HEK293T (cell line): ENCODE measurements at places on chromosomes 4 and X.

DNA sequence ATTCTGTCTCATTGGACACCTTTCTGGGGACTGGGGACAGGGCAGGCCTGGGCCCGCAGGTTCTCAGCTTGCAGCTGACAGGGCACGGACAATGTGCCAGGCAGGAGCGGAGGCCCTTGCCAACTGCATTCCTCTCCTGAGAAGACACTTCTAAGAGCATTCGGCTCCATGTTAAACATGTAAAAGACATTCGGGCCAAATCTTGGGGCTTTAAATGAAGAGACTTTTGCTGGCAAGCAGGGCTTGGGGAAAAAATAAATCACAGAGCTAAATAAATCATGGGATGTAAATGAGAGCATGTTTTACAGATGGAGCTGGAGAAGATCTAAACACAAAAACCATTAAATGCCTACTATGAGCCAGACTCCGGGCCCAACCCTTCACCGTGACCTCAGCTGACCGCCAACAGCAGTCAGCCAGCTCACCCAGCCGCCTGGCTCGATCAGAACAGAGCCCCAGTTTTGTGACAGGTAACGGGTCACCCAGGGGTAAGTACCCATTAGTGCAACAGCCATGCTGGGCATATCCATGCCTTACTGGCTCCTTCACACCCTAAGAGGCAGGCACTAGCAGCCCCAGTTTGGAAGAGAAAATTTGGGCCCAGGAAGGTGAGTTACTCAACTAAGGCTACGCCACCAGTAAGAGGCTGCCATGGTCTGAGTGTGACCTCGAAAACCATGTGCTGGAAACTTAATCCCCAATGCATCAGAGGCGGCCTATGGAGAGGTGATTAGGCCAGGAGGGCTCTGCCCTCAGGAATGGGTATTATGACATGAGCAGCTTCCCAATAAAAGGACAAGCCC, 14.7 kb downstream of the WDR1 start:
- no peak for DNase-seq

- DNase-seq: no peak
Observed at GRCh38 chr4:137532869-137533236, 559 bp upstream of the PCDH18 start.

DNA sequence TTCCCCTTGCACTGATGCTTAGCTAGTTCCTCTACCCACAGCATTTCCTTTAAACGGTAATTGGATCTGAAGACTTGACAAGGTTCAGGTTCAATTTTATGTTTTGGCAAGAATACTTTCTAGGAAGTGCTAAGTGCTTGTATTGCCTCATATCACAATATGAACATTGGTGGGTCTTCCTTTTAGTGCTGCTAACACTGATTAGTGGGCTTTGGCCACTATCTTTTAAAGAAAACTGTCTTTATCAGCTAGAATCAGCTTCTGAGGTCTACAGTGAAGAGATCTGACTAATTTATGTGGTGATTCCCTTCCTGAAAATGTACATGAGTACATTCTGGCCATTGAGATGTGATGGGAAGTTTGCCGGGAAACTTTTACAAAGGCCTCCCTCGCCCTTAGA, 316.7 kb upstream of the KLF3 start:
- no peak for DNase-seq

GRCh38 chrX:49177338-49177833, 5.7 kb downstream of the PLP2 start:
- no peak for DNase-seq

DNA sequence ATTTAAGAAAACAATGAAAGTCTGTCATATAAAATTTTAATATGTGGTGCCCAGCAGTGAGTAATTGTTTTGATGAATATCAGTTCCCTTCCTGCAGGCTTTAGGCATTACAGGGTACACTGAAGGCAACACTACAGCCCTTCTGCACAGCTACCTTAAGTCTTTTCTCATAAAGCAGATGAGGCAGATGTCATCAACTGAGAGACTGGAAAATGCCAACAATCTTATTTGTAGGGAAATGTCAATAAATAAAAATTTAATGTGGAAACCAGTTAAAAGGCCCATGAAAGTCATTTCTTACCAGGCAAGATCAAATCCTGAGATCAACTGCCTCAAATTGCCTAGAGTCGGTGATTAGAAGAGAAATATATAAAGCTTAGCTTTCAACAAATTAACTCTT, 193.4 kb upstream of the NWD2 start:
- no peak for DNase-seq

DNA sequence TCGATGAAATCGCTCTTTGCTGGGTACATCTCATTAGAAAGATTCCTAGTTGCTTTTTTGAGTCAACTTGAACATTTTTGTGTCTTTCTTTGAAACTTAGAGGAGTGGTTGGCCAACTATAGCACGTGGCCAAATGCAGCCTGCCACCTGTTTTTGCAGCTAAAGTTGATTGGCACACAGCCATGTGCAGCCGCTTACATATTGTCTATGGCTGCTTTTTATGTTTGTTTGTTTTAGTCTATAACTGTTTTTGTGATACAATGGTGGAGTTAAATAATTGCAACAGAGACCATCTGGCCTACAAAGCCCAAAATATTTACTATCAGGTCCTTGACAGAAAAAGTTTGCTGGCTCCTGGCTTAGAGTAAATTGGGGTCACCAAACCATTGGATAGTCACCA, 86.3 kb downstream of the CLCN4 start:
- no peak for DNase-seq

GRCh38 chr4:14769993-14770392, 232.3 kb upstream of the CPEB2 start:
- no peak for DNase-seq

GRCh38 chr4:1065732-1066131, 47.6 kb downstream of the RNF212 start:
- DNase-seq: no peak

DNA sequence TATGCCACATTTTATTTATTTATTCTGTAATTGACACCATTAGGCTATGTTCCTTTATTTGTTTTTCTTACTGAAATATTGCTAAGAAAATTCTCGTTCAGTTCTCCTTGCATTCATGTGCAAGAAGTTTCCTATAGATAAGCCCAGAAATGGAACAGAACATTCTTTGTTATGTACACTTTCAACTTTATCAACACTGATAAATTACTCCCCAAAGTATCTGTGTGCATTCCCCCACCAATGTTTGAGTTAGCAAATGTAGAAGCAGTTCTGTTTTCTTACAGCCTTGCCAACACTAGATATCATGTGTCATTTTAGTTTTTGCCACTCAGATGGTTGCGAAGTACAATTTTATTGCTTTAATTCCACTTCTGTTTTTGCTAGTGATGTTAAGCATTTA, 166.4 kb upstream of the NPY2R start:
- no peak for DNase-seq

DNA sequence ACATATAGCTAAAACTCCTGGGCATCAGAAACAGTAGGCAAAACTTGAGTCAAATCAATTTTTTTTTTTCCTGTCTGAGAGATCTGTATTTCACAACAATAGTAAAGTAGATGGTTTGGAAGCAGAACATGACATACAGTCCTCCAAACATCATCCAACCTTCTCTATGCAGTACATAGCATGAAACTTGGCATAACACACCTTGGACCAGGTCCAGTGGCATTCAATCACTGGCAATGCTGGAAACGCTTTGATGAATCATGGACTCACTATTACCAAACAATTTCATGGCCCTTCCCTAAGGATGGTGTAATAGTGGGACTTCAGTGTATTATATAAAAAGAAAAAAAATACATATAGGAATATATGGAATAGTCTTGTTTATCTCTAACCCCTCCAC, 154.6 kb downstream of the FMR1NB start:
- DNase-seq: no peak

GRCh38 chr4:186775902-186776301, 52.2 kb upstream of the FAT1 start:
- no peak for DNase-seq

DNA sequence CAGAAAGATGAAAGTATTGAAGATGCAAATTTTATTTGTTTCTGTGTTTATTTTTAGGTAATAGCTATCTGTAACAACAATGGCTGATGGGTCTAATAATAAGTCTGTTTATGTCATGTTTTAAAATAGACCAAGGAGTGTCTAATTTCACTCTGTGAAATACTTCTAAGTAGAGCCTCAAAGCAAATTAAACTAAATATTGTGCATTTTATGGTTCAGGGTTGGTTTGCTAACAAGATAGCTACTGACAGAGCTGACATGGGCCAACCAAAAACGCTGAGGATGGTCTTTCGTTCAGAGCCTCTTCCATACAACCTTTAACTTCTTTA, 437.6 kb upstream of the CTSO start:
- no peak for DNase-seq

- DNase-seq: no peak
Observed at GRCh38 chrX:134377537-134377936, 82.4 kb upstream of the HPRT1 start.

DNA sequence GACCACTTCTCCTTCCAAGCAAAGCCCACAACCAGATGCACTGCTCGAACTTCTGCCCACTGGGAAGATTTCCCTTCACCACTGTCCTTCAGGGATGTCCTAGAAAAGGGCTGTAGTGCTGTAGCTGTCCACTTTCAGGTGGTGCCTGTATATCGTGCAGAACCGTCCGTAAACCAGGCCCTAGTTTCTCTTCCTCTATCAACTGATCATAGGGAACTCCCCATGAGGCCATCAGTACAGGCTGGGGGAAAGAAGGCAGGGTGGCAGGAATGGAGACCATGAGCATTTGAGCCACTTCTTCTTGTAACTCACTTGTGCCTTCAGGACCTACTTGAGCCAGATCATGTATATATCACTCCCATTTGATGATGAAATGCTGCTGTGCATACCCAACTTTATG, 57.3 kb upstream of the FAM9B start:
- DNase-seq: no peak

GRCh38 chr4:147110473-147111367, 165.1 kb upstream of the TTC29 start:
- DNase-seq: no peak

GRCh38 chr4:84964995-84965552, 1.4 kb downstream of the WDFY3 start:
- no peak for DNase-seq

DNA sequence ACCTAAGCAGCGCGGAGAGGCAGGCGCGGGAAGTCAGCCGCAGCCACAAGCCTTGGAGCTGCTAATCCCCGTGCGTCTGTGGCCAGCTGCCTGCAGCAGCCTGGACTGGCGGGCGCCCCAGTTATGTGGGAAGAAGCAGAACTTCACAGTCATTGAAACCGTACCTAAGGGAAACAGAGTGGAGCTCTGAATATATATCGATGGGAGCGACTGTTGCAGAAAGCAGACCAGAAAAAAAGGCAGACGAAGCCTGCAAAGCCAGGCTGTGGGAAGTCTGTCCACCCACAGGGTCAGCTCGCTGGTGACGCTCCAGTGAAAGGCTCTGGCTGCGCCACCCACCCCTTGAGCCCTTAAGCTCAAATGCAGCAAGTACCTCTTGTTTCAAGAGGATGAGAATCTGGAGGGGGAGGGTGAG, 24.7 kb downstream of the KCNE5 start:
- no peak for DNase-seq

GRCh38 chr4:185847352-185848097, 35.5 kb upstream of the SORBS2 start:
- DNase-seq: peak; percentile 8

DNA sequence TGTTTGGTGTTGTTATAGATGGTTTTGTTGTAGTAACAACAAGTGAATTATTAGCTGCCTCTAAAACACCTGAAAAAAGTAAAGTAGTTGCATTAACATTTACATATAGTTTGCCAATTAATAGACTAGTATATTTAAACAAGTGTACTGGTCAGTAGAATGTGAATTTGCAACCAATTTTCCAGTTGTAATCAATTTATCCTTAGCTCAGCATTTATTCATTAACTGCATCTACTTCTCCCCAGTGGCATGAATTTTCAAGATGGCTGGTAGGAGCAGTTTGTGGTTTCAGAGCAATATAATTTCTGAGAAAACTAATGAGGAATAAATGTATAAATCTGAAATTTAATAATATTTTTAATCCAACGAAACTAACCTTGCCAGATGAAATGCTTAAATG, 37.9 kb downstream of the EMCN start:
- no peak for DNase-seq

- DNase-seq: no peak
Observed at GRCh38 chr4:89788206-89789072, 48.5 kb downstream of the SNCA start.

DNA sequence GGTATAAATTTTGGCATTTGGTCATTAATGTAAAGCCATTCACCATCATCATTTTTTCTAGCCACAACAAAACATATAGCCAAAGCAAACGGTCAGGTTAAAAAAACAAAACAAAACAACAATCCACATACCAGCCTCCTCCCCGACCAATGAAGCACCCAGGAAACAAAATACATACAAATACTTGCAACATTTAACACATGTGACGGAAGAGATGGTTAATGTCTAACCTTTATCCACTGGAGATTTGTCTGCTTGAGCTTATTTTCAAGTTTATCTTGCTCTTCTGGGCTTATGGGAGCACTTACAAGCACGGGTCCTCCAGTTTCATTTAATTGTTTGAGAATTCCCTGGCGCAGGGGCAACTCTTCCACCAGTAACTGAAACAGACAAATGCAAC, 857.5 kb upstream of the FTHL17 start:
- DNase-seq: no peak

GRCh38 chrX:108138814-108139702, 47.5 kb downstream of the ATG4A start:
- DNase-seq: peak; percentile 63

GRCh38 chrX:10159145-10159468, 2.3 kb downstream of the CLCN4 start:
- DNase-seq: no peak

DNA sequence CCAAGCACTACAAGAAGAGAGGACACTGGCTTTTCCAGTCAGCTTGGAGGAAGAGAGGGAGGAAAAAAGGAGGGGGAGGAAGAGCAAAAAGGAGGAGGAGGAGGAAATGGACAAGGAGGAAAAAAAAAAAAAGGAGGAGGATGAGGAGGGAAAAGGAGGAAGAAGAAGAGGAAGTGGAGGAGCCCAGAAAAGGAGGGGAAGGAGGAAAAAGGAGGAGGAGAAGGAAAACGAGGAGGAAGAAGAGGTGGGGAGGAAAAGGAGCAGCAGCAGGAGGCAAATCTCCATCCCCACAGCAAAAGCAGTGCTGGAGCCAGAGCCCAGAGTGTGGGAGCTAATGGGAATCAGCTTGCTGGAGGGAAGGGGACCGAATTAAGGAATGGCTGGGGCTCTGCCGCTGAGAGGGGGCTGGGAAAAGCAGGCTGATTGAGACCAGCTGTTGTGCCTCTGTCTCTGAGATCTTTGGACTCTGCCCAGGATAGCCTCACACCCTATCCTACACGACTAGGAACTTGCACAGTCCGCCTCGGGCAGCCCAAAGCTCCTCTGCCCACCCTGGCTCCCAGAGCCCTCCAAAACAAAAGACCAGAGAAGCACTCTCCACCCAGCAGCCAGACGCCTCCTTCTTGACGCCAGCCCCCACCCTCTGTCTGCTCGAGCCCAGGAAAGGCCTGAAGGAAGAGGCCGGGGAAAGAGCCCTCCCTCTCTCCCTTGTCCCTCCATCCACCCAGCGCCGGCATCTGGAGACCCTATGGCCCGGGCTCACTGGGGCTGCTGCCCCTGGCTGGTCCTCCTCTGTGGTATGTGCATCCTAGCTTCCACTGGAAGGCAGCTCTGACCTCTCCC, at the start of gene XPNPEP2:
Gene XPNPEP2 (plus strand): TSS at position 514 of the 843 bp plus-strand sequence. CDS start 235 bp downstream, at position 749.
- DNase-seq: no peak
